ENCODE measurements at places on chromosomes 12 and 14.

DNA sequence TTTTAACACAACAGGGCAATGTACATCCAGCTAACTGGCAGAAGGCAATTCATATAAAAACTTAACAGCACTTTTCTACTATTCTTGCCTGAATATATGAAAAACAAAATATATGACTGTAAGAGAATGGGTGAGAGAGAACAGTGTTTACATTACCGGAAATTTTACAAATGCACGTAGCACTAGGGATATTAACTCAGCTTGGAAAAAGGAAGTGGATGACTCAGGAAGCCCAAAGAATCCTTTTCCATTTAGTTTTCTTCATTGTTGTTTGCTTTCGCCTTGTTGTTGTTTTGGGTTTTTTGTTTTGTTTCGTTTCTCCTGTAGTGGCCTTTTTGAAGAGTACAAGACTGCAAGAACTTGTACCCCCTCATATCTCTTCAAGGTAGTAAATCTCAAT is 295.5 kb downstream of the EGLN3 start:
- DNase-seq, result no peak

- no peak for DNase-seq
Observed at GRCh38 chr14:65334765-65335410, 77.6 kb upstream of the FUT8 start.

DNA sequence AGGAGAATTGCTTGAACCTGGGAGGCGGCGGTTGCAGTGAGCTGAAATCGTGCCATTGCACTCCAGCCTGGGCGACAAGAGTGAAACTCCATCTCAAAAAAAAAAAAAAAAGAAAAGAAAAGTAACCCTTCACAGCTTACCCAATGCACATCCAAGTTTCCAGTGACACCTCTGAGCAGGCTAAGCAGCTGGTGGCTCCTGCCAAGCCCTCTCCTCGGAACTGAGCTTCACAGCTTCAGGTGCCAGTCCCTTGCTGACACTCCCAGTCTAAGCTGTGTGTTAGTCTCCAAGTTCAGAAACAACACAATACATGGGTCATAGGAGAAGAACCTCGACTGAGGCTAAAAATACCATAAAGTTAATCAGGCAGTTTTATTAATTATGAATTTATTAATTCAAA is 7.9 kb downstream of the CD9 start:
- no peak for DNase-seq

DNA sequence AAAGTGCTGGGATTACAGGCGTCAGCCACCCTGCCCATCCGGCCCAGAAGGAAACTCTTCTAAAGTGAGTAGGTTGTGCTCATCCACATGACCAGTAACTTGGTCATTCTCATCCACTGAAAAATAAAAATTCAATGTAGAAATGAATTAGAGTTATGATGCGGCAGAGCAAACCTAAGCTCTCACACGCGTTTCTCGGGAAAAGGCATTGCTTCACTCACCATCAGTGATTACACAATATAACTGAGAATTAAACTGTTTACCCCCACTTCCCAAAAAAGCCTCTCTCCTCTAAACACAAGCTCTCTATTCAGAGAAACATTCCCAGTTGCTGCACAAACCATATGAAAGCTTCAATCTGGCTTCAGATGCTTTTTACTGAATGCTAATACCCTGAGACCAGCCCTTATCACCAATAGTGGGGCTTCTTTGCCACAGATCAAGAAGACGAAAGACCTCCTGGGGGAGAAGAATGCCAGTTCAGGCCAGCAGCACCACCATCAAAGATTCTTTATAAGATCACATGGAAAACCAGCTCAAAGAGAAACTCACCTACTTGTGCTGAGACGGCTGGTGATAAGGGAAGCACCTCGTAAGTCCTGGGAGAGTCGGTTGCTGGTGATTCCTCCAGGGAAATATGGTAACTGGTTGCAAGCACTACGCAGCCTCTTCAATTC is 121.5 kb upstream of the SFSWAP start:
- no peak for DNase-seq

DNA sequence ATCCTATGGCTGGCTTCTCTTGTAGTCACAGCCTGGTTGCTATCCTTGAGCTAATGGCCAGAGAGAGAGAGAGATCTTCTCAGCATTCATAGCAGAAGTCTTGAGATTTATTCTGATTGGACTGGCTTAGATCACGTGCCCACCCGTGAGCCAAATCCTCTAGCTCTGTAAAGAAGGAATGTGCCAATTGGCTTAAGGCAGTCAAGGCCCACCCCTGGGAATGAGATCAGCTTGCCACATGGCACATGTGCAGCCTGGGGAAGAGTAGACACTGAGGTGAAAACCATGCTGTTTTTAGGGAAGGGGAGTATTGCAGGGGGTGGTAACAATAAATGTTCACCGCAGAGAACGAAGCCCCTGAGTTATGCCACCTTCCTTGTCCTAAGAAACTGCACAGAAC is 36.3 kb downstream of the PLEKHG7 start:
- no peak for DNase-seq

GRCh38 chr14:22887990-22888378 is 5.0 kb downstream of the REM2 start:
- DNase-seq, result no peak

- DNase-seq, result no peak
Observed at GRCh38 chr14:74265301-74265965, 26.2 kb downstream of the VSX2 start.

DNA sequence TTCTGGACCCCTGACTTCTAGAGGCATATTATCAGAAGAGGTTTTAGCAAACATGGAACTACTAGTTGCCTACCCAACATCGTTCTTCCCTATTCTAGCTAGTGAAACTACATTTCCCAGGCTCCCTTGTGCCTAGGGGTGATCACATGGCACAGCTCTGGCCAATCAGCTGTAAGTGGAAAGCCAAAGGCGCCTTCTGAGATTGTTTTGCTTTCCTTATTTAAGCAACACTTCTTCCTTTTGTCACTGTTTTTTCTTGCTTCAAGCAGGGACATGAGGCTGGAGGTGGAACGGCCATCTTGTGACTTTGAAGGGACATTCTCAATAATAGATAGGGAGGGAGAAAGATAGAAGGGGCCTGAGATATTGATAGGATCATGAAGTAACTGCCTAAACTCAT is 136.7 kb downstream of the ZNF664 start:
- DNase-seq, result no peak

GRCh38 chr14:51511265-51511664 is 140.4 kb upstream of the FRMD6 start:
- no peak for DNase-seq

GRCh38 chr12:56590237-56590830 is 39.8 kb downstream of the BAZ2A start:
- no peak for DNase-seq

GRCh38 chr12:38711054-38711453 is 194.3 kb downstream of the CPNE8 start:
- DNase-seq, result no peak

DNA sequence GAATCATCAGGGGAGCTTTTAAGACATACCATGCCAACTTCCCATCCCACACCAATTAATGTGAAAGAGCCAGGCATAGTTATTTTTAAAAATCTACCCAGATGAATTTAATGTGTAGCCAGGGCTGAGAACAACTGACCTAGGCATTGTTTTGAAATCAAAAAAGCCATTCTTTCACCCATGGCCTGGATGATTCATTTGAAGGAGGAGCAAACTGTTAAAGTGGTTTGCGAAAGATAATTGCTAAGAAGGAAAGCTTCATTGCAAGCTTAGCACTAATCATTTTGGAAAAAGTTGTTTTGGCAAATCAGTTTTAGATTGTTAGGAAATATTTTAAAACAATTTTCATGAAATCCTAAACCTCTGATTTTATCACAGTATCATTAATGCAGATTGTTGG is 2.1 kb upstream of the GTSF1 start:
- peak; percentile 5 for DNase-seq

DNA sequence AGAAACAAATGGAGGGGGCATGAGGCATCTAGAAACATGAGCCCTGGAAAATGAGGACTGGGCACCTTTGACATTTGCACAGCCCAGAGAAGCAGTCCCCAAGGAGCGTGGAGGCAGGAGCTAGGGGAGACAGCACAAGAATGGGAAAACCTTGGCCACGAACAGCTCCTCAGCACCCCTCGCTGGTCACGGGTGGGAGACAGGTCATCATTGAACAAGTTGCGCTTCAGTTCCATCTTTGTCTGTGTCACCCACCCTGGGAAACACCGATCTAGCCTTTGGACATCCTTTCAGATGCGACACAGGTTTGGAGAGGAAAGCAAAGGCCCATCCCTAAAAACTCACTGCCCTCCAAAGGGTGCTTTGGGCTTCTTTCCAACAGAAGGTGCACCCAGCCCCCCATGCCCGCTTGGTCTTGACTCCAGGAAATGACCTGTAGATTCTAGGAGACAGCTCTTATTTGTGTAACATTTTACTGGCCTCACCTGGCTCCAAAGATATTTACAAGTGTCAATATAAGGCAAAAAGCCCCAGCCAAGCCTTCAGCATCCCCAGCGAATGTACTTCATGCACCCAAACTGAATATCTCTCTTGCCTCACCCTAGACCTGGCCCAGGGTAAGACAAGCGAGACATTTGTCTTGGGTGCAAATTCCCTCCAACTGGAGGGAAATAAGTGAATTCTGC is 28.8 kb upstream of the CLMN start:
- no peak for DNase-seq

DNA sequence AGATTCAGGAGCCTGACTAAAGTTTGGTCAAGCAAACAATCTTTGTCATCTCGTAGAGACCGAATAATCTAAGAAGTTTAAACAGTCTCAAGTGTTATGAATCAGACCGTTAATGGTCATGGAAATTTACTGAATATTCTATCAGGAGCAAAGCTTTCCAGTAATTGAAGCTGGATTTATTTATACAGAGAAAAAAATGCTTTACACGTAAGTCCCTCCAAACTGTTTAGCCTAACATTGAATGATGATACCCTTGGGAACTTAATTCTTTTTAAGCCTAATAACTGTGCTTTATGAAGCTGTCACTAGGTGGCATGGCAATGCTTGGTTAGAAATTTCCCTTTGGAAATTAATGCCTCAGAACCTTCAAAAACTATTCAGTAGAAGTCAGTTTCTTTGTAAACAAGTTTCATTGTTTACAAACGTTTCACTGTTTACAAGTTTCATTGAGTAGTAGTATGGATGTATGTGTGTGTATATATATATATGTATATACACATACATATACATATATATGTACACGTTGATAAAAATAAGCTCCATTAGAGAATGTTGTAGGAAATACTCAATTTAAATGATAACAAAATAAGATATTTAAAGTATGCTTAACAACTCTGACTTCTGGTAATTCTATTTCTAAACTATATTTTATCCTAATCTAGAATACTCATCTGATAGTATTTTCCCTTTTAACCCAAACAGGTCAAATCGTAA is 32.1 kb downstream of the DEPDC4 start:
- no peak for DNase-seq

GRCh38 chr12:6570264-6570887 is 2.3 kb upstream of the NOP2 start:
- DNase-seq, result no peak

- peak; percentile 4 for DNase-seq
Observed at GRCh38 chr14:23694085-23694948, 58.2 kb downstream of the DHRS2 start.

DNA sequence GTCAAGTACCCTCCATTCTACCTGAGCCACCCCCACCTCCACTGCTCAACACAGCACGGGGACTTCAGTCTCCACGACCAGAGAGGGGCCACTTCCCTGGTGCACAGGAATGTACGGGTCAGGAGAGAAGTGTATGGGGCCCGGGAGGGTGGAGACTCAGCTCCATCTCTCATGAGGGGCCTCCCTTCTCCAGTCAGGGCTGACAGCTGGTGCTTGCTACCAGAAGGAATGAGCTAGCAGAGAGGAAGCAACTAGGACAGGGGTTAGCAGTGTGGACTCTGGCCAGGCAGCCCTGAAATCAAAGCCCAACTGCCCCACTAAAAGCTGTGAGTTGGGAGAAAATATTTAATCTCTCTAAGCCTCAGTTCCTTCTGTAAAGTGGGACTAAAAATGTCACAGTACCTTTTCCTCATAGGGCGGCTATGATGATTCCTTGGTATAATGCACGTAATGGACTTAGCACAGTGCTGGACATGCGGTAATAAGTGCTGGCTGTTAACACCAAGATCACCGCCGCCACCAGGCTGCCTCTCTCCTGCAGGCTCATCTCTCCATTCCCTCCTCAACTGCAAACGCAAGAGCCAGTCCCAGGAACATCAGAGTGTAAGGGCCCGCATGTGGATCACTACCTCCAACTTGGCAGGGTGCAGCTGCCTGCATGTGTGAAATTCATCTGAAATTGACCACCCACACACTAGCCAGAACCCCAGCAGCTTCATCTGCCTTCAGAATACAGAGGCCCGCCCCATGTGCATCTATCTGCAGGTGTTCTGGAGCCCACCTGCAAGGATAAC is 14.6 kb downstream of the ACTN1 start:
- DNase-seq, result no peak

DNA sequence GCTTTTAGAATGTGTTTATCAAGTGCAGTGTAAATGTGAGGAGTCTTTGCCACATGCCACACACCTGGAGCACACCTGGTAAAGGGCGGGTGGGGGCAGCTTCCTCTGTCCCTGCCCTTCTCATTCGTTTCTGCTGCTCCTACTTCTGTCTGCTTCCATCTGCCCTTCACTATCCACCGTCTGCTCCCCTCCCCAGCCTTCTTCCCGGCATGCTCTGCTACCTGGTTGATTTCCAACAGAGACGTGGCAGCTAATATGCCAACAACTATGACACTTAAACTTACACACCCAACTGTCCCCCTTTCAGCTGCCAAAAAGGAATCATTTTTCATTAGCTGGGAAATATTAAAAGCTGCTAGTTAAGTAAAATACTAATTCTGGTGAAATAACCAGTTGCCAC is 9.1 kb upstream of the CARMIL3 start:
- DNase-seq, result no peak

DNA sequence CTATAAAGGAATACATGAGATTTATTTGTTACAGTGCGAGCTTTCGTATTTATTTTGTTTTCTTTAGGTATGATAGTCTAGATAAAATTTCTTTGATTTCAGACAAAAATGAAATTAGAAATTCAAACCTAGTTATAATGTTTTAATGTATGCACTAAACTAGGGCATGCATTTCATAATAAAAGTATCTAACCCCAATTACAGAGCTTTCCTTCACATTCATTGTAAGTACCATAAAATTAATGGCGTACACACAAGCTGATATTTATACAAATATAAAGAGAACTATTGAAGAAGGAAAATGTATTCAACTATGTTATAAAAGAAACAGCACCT is 120.2 kb downstream of the GXYLT1 start:
- no peak for DNase-seq

DNA sequence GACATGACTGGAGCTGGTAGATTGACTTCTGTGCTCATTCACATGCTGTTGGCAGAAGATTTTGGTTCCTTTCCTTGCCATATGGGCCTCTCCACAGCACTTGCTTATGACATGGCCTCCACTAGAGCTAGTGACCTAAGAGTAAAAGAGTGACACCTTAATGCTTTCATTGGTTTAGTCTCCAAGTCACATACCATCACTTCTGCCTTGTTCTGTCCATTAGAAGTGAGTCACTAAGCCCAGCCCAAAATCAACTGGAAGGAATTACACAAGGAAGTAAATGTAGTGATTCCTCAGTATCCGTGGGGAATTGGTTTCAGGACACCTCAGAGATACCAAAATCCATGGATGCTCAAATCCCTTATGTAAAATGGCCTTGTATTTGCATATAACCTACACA is 81.3 kb downstream of the PPHLN1 start:
- no peak for DNase-seq
